Airway epithelial cell (primary cell): ENCODE measurements at places on chromosomes 3 and 15. TPM values are rescaled to one million over a fixed set of nuclear protein-coding genes. Genes with fewer than 3 reads are reported as not detected.

CD96 gene
- not detected in 2 replicates for total RNA-seq

SLC28A2 gene
- not detected in 2 replicates for total RNA-seq

PIERCE2 gene
- total RNA-seq = 0.51 and 1.5 TPM in 2 replicates

OXTR gene
- 0.63 and 0.65 TPM in 2 replicates for total RNA-seq

RTP4 gene
- total RNA-seq = 0.07 TPM in 1 of 2 replicates, not detected in the other

P2RY14 gene
- 0.07 TPM in 1 of 2 replicates, not detected in the other for total RNA-seq

FOXB1 gene
- not detected in 2 replicates for total RNA-seq

ATOSA gene
- 8.4 and 13.9 TPM in 2 replicates for total RNA-seq

NOX5 gene
- total RNA-seq = 0.14 TPM in 1 of 2 replicates, not detected in the other

SAMMSON gene
- total RNA-seq = not detected in 2 replicates

ZKSCAN7 gene
- total RNA-seq = 1.4 and 2.5 TPM in 2 replicates

RPL29 gene
- 2,241 and 2,349 TPM in 2 replicates for total RNA-seq

TICRR gene
- 6.3 and 7.6 TPM in 2 replicates for total RNA-seq

TM2D3 gene
- total RNA-seq = 15.4 and 21.3 TPM in 2 replicates

GOLGA6C gene
- total RNA-seq = not detected in 2 replicates

WDR49 gene
- total RNA-seq = not detected in 2 replicates

NRG4 gene
- total RNA-seq = 0.09 TPM in 1 of 2 replicates, not detected in the other

ASB14 gene
- not detected in 2 replicates for total RNA-seq

CLDN16 gene
- total RNA-seq = 0.37 and 0.56 TPM in 2 replicates

HYAL3 gene
- 13.4 and 19.0 TPM in 2 replicates for total RNA-seq

CNTN4 gene
- total RNA-seq = not detected in 2 replicates

HHLA2 gene
- total RNA-seq = not detected in 2 replicates

GATA2 gene
- not detected in 2 replicates for total RNA-seq

GOLGA8R gene
- 0.21 and 0.60 TPM in 2 replicates for total RNA-seq

ATR gene
- total RNA-seq = 11.8 and 17.4 TPM in 2 replicates

NRROS gene
- total RNA-seq = 0.07 and 0.33 TPM in 2 replicates

PAK2 gene
- 22.9 and 31.1 TPM in 2 replicates for total RNA-seq

MRAS gene
- 2.0 and 2.7 TPM in 2 replicates for total RNA-seq

ZNF80 gene
- not detected in 2 replicates for total RNA-seq

BMF gene
- total RNA-seq = 0.78 and 1.0 TPM in 2 replicates
